ENCODE measurements at places on chromosomes 2 and 18.
A peak's percentile ranks its signal among the peaks of the same experiment; 100 is the strongest.

DNA sequence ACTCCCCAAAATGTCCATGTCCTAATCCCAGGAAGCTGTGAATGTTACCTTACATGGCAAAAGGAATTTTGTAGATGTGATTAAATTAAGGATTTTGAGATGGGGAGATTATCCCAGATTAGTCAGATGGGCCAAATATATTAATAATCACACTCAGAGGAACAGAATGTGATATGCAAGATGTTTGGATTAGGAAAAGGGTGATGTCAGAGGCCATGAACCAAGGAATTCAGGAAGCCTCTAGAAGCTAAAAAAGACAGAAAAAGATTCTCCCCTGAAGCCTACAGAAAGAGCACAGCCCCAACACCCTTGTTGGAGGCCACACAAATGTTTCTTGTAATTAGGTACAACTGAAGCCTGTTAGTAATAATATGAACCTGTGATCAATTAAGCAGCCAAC lies 13.1 kb downstream of the TMEM131 start:
- DNase-seq = peak; percentile 30

DNA sequence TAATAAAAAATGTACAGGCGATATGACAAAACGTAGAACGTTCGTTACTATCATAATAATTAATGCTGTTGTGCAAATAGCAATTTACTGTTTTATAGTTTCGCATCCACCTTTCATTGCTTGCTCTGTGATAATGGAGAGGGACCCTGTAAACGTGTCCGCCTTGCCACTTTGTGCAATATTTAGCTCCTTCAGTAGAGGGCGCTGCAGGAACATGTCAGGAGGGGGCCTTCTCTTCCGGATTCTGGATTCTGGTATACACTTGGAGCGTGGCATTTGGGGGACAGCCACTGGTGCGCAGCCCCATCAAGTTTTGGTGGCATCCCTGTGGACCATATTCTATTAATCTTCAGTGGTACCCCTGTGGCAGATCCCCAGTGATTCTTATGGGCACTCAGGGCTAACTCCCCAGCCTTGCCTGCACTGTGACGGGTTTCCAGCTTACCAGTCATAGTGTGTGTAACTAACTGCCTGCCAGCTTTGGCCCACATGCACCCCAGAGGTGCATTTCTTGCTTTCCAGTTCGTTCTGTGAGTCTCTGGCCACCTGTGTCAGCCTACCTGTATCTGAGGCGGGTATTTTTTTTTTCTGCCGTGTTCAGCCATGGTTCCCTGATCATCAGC lies 140.3 kb downstream of the CYRIA start:
- no peak for DNase-seq

- no peak for DNase-seq
Observed at GRCh38 chr2:15980605-15981098, 40.3 kb downstream of the MYCN start.

DNA sequence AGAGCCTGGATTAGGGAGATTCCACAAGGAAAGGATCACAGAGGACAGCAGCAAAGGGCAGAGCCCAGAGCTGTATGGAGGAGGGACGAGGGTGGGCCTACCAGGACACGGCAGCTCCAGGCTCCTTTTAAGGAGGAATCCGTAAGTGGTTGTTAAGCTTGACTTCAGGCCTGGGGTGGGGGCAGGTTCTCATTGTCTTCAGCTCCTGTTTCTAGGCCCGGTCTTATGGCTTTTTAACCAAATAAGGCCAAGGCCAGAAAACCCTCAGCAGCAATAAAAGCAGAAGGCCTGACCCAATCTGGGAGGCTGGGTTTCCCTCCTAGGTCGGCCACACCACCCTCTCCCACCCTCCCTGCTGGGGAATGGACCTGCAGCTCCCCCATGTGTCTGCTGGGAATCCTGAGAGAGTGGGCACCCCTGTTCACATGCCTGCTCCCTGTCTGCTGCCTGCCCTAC lies 111.2 kb downstream of the PLB1 start:
- peak; percentile 80 for DNase-seq

DNA sequence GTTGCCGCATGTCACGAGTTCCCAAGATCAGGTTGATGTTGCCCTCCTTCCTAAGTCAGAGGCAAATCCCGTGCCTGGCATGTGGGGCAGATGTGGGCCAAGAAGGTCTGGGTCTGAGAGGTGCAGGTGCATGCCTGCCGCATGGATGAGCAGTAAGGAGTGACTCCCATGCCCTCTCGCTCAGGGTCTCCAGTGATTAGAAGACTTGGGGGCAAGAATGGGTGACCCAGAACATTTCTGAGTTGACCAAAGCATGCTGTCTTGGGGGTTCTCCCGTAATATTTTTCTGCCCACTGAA lies 120.6 kb upstream of the HDAC4 start:
- DNase-seq = no peak

- DNase-seq = peak; percentile 58
Observed at GRCh38 chr2:43714164-43714563, 37.9 kb upstream of the C1GALT1C1L start.

DNA sequence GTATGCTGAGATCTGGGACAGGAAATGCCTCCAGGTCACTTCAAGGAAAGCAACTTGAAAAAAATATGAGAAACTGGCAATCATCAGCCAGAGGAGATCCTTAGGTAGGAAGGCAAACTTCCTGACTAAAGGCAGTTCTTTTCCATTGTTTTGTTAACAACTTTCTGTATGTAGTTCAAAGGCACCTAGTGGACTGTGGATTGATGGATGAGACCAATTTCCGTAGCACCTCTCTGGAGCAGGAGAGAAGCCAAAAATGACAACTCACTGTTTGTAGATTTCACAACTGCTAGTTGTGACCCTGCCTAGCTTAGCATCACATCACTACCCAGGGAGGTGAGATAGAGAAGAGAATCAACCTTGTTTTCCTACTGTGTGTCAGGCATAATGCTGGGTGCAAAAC lies 21.8 kb upstream of the NOSTRIN start:
- no peak for DNase-seq

DNA sequence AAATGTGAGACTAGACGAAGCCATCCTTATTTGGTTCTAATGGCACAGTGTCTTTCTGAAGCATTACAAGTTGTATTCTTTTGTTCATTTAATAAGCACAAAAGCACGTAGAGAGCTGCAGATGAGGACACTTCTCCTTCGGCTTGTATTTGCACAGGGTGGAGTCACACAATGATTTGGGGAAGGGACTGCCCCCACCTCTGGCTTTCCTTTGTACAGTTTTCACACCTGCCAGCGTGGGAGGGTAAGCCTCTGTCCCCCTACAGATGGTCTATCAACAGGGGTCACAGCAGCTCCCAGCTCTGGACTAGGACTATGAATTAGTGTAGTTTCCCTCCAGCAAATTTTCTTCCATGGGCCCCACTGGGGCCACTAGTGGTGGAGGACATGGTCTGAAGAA lies 108.2 kb upstream of the KLHL14 start:
- DNase-seq = no peak

DNA sequence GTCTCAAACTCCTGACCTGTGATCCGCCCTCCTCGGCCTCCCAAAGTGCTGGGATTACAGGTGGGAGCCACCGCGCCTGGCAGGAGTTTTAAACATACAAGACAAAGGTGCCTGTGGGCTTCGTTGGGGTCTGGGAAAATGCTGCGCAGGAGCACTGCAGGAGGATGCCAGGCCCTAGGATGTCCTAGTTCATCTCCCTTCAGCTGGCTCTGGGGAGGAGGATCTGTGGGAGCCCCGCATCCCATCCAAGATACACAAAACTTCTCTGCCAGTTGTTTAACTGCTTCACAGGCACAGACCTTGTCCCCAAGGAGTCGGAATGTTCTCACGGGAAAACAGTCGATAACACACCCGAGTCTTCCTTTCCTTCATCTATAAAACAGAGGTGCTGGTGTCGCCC lies 89.1 kb downstream of the POLR1A start:
- no peak for DNase-seq

DNA sequence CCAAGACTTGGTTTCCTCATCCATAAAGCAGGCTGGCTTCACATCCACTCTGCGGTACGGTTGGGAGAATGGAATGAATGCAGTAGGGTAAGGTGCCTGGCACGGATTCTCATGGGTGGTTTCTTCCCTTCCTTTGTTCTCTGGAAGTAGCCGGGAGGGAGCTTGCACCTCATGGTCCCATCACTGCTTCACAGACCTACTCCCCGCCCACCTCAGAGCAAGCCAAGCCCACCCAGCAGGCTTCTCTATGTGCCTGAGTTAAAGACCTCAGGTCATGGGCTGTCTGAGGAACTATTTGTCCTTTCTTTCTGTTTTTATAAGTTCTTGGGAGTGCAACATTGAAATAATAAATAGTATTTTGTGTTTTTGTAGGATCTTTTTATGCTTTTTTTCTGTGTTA lies 3.5 kb downstream of the DCDC2C start:
- DNase-seq = no peak

GRCh38 chr2:9985531-9986328 lies 34.2 kb downstream of the GRHL1 start:
- DNase-seq = no peak

GRCh38 chr2:73031725-73032701 lies 39.5 kb downstream of the SFXN5 start:
- no peak for DNase-seq

- no peak for DNase-seq
Observed at GRCh38 chr2:100833331-100833730, 13.4 kb downstream of the NPAS2 start.

GRCh38 chr18:62437235-62438017 lies 85.4 kb upstream of the ZCCHC2 start:
- peak; percentile 71 for DNase-seq

DNA sequence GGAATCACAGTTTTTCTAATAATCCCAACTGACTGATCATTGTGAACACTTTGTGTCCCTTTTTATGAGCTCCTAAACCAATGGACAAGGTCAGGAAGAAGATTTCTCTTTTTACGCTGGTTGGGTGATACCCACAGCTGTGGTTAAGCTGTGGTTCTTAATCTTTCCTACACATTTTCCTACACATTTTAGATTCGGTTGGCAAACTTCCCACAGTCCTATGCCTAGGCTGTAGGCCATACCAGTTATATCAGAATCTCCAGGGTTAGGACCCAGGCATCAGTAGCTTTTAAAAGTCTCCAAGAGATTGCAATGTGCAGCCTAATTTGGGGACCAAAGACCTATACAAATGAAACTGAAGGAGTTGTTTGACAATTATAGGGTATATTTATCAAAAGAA lies 203.0 kb downstream of the SP3 start:
- no peak for DNase-seq

- DNase-seq = peak; percentile 54
Observed at GRCh38 chr2:74768401-74768914, 65.5 kb upstream of the HK2 start.

DNA sequence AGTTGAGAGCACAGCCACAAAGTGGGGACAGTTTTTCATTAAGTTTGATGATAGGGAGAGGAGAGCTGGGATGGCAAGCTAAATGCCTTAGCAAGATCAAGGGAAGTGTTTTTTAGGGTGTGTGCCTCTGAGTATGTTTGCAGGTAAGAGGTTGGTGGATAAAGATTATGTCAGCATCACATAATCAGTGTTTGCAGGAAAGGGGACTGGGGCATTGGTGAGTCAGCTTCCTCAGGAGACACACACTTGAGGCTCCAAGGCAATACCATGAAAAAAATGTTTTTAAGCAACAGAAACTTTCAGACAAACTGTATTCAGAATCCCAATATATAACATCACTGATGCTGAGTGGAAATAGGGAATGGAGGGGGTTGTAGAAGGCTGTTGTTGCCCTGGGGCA lies 25.4 kb upstream of the DTNB start:
- DNase-seq = peak; percentile 8

DNA sequence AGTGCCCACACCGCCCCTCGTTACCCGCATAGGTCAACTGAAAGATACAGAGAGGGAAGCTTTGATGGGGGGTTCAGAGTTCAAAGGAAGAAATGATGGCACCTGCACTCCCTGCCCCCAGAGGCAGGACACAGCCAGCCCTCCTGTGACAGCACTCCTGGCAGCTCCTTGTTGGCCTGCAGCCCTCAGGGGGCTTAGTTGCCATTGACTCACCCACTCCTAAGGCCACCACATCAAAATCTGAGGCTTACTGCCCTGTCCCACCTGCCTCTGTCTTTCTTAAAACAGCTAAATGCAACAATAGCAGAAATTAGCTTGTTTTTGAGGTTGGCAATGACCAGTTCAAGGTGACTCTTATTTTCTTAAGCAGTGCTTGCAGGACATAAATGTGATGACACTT lies 31.6 kb upstream of the SLC35F6 start:
- DNase-seq = no peak

GRCh38 chr2:95058989-95059641 lies 33.6 kb downstream of the MAL start:
- no peak for DNase-seq

DNA sequence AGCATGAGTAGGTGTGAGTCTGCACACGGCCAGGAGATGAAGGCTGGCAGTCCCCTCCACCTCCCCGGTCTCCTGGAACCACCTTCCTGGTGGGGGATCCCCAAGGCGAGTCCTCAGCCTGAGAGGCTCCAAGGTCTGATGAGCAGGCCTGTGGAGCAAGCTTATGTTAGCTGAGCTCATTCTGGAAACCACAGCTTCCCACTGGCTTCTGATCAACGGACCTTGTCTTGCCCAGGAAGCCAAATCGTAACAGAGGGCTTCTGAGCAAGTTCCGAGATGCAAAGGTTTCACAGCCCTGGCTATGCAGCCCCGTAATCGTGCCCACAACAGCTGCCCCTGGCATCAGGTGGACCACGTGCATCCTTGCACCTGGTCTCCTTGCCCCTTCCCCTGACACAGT lies 28.8 kb upstream of the GPR55 start:
- no peak for DNase-seq

DNA sequence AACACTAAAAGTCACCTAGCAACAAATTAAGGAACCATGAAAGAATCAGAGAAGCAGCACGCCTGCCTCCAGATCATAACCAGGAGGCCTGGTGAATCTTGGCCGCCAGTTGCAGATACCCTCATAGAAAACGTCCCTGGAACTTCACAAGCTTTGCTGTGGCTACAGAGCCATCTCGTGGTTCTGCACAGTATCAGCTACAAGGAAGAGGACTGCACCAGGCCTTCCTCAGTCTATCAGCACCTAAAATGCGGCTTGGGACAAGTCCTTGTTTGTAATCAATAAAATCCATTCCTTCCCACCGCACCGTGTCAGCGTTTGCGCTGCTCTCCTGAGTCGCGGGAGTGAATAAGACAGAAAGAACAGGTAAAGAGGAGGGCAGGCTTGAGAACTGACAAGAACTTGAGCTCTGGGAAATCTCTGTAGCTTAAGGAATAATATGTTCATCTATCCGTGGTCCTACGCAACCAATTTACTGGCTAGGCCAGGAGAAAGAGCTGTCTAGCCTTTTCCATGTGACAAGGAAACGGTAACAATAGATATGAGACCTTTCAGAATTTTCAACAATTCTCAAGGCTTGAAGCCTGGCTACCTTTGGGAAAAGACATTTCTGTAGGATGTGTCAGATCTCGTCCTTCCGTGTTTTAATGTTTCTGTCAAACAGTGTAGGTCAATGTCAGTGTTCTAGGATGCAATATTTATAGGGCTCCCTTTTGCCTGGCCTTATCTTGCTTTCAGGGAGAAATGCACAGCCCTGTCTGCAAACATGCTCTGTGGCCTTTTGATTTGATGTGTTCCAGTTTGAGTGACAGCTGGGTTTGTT lies 128.5 kb upstream of the RAB12 start:
- DNase-seq = peak; percentile 48

DNA sequence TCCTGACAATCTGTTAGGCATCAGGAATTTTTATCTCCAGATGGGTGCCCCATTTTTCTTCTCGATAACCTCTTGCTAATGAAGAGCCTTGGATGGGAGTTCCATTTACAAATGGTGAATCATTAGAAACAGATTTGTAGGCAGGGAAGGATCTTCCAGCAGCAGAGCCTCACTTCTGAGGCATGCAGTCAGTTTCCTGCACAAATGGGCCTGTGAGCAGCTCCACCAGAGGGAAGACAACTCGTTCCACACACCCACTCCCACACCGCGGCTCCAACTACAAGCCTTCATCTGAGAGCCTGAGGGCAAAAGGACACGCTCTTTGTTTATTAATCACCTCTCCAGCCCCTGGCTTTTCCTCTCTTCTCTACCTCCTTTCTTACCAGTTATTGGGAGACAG lies 108.5 kb downstream of the CTAGE1 start:
- DNase-seq = peak; percentile 60

Measured in fibroblast of skin of right quadriceps (primary cell).